ENCODE measurements at places on chromosomes 2 and 18.
A peak's percentile ranks its signal among the peaks of the same experiment; 100 is the strongest.

DNA sequence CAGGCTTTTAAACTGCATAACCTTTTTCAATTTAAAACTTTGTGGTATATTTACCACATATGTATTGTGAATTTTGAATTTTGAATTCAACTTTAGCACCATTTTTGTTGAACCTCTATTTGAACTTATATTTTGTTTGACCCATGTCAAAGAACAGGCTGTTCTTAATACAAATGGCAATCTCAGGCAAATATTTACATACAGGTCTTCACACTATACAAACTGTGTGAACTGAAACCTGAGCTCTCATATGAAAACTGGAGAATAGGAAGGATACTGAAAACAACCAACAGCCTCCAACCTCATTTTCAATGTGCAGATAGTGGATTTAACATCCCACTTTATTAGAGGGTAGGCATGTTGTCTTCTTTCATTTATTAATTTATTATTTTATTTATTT is 491.8 kb downstream of the KCNJ3 start:
- DNase-seq = no peak

GRCh38 chr18:23861805-23862470 is 152.6 kb upstream of the TTC39C start:
- DNase-seq = no peak

- no peak for DNase-seq
Measured at GRCh38 chr18:62660691-62661090, 54.6 kb upstream of the PHLPP1 start.

GRCh38 chr2:174336501-174337336 is 2.0 kb downstream of the SP9 start:
- no peak for DNase-seq

GRCh38 chr2:149422991-149423338 is 92.6 kb downstream of the LYPD6 start:
- no peak for DNase-seq

DNA sequence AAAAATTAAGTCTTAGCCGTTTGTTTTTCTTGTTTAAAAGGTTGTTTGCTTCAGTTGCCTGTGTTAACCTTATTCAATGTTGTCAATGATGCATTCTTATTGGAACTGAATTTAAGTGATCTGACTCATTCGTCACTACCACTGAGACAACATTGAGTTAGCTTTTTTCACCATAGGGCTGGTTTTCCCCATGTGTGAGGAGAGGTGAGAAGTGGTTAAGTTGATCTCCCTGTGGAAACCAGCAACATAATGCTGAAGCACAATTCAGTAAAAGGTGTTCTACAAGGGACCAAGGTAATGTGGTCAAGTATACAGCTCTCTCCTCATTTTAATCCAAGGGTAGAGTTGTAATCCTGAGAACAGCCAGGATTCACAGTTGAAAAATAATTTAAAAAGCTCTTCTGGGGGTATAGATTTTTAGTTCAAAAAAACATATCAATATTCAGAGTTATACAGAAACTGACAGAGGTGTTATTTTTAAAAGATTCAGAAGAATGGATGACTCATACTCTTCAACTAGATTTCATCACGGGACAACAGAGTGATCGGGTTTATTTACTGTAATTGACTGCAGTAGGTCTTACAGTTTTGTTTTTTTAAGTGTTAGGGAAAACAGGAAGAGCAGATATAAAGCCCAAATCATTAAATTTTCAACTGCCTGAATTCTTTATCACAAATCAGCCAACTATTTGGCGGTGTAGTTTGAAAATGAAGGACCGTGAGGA is 12.6 kb downstream of the NOP58 start:
- DNase-seq = no peak

DNA sequence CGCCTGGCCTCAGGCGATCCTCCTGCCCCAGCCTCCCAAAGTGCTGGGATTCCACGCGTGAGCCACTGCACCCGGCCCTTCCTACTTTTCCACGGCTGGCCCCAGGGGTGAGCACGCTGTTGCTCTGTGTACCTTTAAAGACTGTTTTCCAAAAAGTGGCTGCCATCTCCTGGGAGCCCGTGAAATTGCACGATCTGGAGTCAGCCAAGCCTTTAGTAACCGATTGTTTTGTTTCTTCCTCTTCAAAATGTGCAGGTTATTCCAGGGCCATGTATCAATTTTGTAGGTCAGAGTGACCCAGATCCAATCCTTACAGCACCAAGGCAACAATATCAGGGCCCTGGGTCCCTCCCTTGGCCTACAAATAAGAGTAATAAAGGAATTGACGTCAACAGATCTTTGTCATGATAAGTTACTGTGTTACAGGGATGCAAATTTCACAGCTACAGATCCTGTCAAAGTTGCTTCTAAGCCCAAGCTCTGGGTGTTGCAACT is 135.6 kb upstream of the ZNF236 start:
- peak; percentile 68 for DNase-seq

GRCh38 chr2:120530781-120531180 is 184.8 kb downstream of the INHBB start:
- DNase-seq = no peak

DNA sequence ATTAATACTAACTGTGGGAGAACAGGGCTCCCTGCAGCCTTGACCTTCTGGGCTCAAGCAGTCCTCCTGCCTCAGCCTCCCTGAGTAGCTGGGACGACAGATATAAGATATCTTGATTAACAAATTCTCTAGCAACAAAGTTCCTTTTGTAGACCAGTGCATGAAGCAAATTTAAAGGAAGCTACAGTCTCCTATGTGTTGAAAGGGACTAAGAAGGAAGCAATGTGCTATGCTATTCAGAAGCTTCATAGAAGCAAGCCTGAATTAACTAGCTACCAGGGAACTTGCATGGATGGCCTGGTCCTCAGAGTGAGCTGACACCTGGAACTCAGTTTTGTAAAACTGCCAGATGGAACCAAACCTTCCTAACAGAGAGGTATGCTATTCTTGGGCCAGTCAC is 33.2 kb downstream of the RAPH1 start:
- no peak for DNase-seq

- no peak for DNase-seq
Measured at GRCh38 chr2:8238521-8239230, 443.2 kb upstream of the ID2 start.

- no peak for DNase-seq
Measured at GRCh38 chr2:151200844-151201243, 60.8 kb downstream of the RBM43 start.

- no peak for DNase-seq
Measured at GRCh38 chr2:160258492-160258805, 58.4 kb upstream of the ITGB6 start.

- DNase-seq = no peak
Measured at GRCh38 chr18:8140841-8141501, 468.3 kb upstream of the RAB12 start.

GRCh38 chr2:232473467-232473890 is 14.2 kb downstream of the ECEL1 start:
- DNase-seq = no peak

GRCh38 chr2:10042301-10043161 is 819 bp upstream of the KLF11 start:
- peak; percentile 86 for DNase-seq

- no peak for DNase-seq
Measured at GRCh38 chr2:216074794-216075193, 6.8 kb downstream of the PECR start.

DNA sequence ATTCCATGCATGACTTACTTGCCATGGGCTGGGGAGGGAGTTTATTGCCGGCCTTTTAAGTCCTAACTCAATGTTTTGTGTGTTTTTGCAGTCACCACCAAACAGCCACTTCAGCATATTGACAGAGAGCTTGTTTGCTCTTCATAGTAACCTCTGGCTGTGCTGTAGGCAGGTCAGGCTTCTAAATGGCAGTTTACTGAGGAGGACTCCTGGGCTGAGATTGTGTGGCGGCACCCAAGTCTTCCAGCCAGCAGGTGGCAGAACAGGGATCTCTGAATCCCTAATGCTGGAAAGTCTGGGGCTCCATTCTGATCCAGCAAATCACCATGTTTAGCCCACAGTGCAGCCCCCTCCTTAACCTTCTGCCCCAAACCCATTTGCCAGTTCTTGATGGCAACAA is 121.2 kb downstream of the CAPN13 start:
- no peak for DNase-seq

DNA sequence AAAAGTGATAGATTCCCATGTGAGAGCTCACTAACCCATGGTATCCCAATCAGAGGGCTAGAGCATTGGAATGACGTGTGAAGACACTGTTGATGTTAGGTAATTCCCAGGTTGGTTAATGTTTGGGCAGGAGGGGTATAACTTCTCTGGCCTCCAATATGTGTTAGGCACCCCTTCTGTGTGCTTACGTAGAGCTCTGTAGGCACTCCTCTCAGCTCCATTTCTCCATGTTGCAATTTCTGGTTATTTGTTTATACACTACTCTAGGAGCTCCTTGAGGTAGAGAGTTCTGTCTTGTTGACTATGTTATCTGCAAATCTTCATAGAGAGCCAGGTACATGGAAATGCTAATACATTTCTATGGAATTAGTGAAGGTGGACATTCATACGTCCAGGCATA is 153.5 kb downstream of the RPIA start:
- DNase-seq = no peak

DNA sequence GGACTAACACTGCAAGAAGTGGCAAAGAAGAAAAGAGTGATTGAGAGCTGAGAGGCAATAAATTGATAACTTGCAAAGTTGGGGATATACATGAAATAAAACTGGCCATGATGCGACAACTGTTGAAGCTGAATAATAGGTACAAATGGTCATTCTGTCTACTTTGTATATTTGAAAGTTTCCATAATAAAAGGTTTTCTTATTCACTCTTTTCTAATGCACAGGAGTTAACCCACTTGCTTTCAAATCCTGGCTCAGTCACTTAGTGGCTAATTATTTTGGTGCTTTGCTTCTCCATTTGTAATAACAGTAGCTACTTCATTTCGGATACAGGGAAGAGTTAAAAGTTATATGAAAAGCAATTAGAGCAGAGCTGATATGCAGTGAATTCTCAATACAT is 159.7 kb upstream of the WDSUB1 start:
- DNase-seq = no peak

DNA sequence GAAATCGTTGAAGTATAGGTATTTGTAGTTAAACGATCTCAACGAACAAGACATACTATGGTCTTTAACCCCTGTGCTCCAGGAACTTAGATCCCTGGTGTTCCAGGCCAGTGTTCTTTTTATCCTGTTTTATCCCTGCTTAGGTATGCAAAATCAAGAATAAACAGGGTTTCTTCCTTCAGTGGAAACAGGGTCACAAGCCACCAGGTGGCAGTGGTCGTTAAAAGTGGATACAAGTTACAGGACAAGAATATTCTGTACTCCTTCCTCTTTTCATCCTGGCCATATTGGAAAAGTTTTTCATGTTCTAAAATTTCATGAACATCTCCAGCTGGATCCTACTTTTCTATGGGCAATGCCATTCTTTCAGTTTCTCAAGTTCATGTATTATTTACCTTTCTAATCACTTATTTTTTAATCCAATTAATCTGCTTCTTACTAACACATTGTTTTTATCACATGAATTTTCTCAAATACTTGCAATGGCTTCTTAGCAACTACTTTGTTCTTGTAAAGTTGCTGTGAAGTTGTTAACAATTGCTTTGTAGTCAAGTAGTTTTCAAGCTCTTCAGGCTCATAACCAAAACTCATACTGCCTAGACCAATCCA is 16.4 kb upstream of the HNMT start:
- peak; percentile 88 for DNase-seq

Measured in tibial artery (tissue), 4 donors.